Lower lobe of right lung (tissue), 2 donors: ENCODE measurements at places on chromosomes 1 and 21. TPM values are rescaled to one million over a fixed set of nuclear protein-coding genes. Genes with fewer than 3 reads are reported as not detected.

GRCh38 chr1:86455073-86455472 lies 13.7 kb upstream of the CLCA1 start:
- no peaks in the 10 kb centered on the region for H3K4me1 ChIP-seq
- no peaks in the 10 kb centered on the region for H3K27me3 ChIP-seq
- H3K4me3 ChIP-seq, result no peak overlapping the region
- DNase-seq, result no peak
- H3K27ac ChIP-seq, result no peak overlapping the region

DNA sequence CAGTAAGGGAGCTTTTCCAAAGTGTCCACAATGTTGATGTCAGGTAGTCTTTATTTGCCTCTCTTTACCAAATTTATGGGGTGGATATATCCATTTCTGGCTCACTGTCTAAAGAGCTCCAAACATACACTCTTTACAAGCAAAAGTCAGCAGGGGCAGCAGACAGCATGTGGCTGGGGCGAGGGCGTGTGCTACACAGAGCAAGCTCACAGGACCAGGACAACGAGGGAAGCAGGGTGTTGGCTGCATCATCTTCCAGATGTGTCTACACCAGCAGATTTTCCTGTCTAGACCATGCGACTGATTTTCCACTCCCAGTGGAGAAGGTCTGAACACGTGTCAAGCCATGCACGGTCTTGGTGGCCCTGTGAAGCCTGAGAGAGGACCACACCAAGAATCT lies 123.8 kb downstream of the TRABD2B start:
- peaks cover 13% of the 10 kb centered on the region for H3K4me1 ChIP-seq
- no peak for DNase-seq
- H3K36me3 ChIP-seq, result no peaks in the 10 kb centered on the region
- no peak overlapping the region for H3K27ac ChIP-seq
- H3K27me3 ChIP-seq, result no peaks in the 10 kb centered on the region

DNA sequence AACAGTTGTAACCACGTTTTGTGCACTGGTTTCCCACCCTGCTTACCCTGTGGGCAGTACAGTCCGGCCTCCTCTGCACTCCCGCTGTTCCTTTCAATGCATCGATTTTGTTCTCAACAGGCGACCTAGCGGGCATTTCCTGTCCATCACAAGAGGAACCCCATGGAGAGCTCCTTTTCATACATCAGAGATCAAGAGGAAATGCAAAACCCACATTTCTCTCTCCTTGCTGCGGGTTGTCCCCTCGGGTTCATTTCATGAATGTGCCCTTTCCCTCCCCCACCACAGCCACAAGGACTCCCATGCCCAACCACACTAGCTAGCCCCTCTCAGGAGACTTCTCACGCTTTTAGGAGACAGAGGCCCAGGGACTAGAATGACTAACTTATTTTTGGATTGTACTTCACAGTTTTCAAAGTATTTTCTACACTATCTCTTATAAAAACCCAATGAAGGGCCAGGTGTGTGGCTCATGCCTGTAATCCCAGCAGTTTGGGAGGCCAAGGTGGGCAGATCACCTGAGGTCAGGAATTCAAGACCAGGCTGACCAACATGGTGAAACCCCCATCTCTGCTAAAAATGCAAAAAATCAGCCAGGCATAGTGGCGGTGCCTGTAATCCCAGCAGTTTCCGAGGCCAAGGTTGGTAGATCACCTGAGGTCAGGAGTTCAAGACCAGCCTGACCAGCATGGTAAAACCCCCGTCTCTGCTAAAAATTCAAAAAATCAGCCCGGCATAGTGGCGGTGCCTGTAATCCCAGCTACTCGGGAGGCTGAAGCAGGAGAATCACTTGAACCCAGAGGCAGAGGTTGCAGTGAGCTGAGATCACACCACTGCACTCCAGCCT lies 18.4 kb downstream of the ATP1A4 start:
- no peak for DNase-seq
- no peak overlapping the region for H3K27ac ChIP-seq
- H3K36me3 ChIP-seq, result no peaks in the 10 kb centered on the region
- H3K4me3 ChIP-seq, result no peak overlapping the region

- no peak for DNase-seq
- no peaks in the 10 kb centered on the region for H3K36me3 ChIP-seq
- no peak overlapping the region for H3K27ac ChIP-seq
- no peak overlapping the region for H3K4me3 ChIP-seq
- H3K4me1 ChIP-seq, result peaks cover 14% of the 10 kb centered on the region
Measured at GRCh38 chr1:30523055-30524020, 200.0 kb downstream of the MATN1 start.

- H3K4me1 ChIP-seq, result peaks cover 14% of the 10 kb centered on the region
- H3K36me3 ChIP-seq, result peaks cover 40% of the 10 kb centered on the region
- H3K27me3 ChIP-seq, result no peaks in the 10 kb centered on the region
Measured at GRCh38 chr21:42570841-42571387, 57.3 kb downstream of the SLC37A1 start.

GRCh38 chr1:32357614-32358013 lies 4.7 kb downstream of the FAM229A start:
- H3K27me3 ChIP-seq, result no peaks in the 10 kb centered on the region
- H3K4me3 ChIP-seq, result no peak overlapping the region
- peaks cover 27% of the 10 kb centered on the region for H3K4me1 ChIP-seq
- H3K27ac ChIP-seq, result no peak overlapping the region
- no peaks in the 10 kb centered on the region for H3K36me3 ChIP-seq
- no peak for DNase-seq

DNA sequence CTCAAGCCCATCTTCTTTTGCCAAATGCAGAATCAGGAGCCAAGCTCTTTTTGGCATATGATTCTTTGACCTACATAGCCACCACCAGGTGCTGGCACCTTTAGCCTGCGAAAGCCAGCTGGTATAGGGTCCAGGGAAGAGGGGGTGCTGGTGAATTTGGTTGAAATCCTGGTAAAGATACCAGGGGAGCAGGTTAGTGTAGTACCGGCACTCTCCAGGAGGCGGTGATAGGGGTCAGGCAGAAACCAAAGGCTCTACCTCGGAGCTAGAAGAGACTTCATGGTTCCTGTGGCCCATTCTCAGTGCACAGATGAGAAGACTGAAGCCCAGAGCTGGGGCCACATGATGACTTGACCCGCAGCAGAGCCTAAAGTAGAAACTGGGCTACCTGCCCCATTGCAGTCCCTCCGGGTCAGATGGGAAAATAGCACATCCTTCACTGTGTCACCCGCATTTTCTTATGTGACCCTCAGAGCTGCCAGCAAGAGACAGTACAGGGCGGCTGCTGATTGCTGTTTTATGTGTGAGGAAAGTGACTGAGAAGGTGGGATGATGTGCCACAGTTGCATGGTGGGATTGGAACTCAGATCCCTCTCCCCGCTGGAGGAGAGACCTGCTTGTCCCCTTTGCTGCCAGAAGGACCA lies 36.0 kb upstream of the IL19 start:
- H3K4me3 ChIP-seq, result no peak overlapping the region
- H3K36me3 ChIP-seq, result peaks cover 60% of the 10 kb centered on the region
- peaks cover 25% of the 10 kb centered on the region for H3K4me1 ChIP-seq
- DNase-seq, result no peak
- no peaks in the 10 kb centered on the region for H3K27me3 ChIP-seq
- H3K27ac ChIP-seq, result no peak overlapping the region

GRCh38 chr1:3312898-3313575 lies 141.4 kb upstream of the ARHGEF16 start:
- peaks cover 33% of the 10 kb centered on the region for H3K4me1 ChIP-seq
- H3K27me3 ChIP-seq, result peaks cover 13% of the 10 kb centered on the region
- DNase-seq, result peak; percentile 90
- no peak overlapping the region for H3K4me3 ChIP-seq

UTS2 gene
- total RNA-seq, result not detected

LRRN2 gene
- 2.5 TPM for total RNA-seq

SLC50A1 gene
- total RNA-seq, result 42.6 TPM

PROX1 gene
- 11.7 TPM for total RNA-seq
